ENCODE measurements at places on chromosomes 6 and 20.

DNA sequence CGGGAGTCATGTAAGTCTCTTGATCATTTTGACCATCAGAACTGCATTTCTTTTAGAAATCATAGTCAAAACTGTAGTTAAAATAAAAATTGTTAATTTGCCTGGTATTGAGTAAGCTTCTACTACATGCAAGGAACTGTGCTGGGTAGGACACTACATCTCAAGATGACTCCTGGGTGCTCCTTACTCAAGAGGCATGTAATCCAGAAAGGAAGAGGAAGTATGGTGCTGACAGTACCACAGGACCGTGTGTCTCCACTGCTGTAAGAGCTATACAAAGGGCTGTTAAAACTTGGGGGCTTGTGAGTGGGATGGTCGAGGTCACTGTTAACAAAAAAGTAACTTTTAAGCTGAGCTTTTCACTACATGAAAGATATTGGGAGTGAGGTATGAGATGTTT lies 508.3 kb upstream of the SOX4 start:
- no peak for DNase-seq

DNA sequence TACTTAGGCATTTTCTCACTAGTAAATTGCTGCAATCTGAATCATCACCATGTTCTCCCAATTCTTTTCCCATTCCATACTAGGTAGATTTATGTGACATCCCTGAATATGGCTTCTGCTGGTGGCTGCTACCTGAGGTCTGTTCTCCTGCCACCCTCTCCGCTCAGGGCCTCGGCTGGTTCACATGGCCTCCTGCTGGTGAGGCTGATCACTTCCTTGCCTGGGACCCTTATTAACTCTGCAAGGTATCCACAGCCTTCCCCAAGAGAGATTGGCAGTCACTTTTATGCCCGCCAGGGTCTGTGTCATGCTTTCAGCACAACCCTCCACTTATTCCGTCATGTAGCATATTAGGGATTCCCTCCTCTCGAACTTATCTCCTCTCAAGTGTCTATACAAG lies 424.5 kb upstream of the FLRT3 start:
- no peak for DNase-seq

DNA sequence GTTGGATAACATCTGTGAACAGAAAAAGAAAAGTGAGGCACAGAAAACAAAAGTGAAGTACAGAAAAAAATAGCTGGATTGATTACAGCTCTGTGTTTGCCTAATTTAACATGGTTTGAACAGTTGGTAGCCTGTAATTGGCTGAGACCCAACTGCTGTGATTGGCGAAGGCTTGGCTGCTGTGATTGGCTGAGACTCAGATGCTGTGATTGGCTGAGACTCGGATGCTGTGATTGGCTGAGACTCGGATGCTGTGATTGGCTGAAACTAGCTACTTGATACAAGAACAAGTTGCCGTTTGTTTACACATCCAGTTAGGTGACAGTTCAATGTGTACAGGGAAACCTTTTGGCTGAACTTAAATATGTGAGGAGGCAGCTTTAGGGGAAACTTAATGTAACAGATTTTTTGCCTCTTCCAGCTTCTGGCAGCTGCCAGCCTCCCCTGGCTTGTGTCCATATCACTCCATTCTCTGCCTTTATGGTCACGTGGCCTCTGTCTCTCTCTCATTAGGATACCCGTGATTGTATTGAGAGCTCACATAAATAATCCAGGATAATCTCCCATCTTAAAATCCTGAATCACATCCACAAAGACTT lies 223.4 kb upstream of the FOXA2 start:
- DNase-seq: no peak

- no peak for DNase-seq
Observed at GRCh38 chr6:144739873-144740272, 454.7 kb downstream of the UTRN start.

DNA sequence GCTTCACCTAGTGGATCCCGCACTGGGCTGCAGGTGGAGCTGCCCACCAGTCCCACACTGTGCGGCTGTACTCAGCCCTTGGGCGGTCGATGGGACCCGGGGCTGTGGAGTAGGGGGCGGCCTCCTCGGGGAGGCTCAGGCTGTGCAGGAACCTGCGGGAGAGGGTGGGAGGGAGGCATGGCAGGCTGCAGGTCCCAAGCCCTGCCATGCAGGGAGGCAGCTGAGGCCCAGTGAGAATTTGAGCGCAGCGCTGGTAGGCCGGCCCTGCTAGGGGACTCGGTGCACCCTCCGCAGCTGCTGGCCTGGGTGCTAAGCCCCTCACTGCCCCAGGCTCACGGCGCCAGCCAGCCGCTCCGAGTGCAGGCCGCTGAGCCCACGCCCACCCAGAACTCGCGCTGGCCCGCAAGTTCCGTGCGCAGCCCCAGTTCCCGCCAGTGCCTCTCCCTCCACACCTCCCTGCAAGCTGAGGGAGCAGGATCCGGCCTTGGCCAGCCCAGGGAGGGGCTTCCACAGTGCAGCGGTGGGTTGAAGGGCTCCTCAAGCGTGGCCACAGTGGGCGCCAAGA lies 1407.6 kb downstream of the EPHA7 start:
- DNase-seq: no peak
